ENCODE measurements at places on chromosomes 16 and 17.

- peak; percentile 69 for DNase-seq
Observed at GRCh38 chr17:79042421-79043190, 18.6 kb downstream of the C1QTNF1 start.

DNA sequence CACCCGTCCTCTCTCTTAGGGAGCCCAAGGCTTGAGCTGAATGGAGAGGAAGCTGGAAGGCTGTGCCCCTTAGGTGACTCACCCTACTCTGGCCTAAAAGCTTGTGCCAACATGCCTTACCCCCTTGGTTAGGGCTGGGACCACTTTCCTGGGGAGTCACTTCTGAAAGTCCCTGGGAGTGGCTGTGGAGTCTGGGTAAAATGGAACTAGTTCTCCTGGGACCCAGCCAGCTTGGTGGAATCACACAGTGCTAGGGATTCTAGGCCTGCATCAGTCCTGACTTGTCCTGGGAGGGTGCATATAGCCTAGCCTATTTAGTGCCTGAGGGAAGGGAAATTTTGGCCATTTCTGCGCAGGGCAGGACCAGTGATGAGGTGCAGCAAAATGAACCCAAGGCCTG, 10.5 kb downstream of the MMP28 start:
- no peak for DNase-seq

- DNase-seq, result no peak
Observed at GRCh38 chr17:36485805-36486203, 677 bp upstream of the ZNHIT3 start.

- no peak for DNase-seq
Observed at GRCh38 chr17:61413661-61414126, 14.1 kb downstream of the TBX2 start.

GRCh38 chr17:82638183-82638773, 10.0 kb downstream of the WDR45B start:
- DNase-seq, result no peak
